Activated CD4-positive, alpha-beta T cell treated with anti-CD3 and anti-CD28 coated beads, Interleukin-2, amount 10 ng/mL, durations not matched to agents 24 days and 14 days (primary cell): ENCODE measurements at places on chromosomes 12 and 14. TPM values are rescaled to one million over a fixed set of nuclear protein-coding genes. Genes with fewer than 3 reads are reported as not detected.

DNA sequence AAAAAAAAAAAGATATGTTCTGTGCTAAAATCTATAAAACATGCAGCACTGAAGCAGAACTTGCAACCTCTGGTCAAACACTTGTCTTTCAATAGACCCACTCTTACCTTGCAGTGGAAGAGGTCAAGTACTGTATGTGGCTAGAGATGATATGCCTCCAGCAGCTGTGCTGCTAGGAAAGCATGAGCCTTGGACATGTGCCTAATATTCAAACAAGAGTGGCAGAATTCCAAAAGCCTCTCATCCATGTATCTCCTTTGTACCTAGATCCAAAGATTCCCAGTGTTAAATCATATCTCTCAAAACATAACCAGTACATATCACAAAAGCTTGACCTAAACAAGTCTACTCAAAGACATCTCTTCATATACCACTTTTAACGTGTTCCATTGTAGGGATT, 105.0 kb upstream of the CPNE8 start:
- DNase-seq, result no peak
- no peaks in the 10 kb centered on the region for H3K27me3 ChIP-seq
- no peaks in the 10 kb centered on the region for H3K4me1 ChIP-seq
- H3K36me3 ChIP-seq, result no peaks in the 10 kb centered on the region
- no peak overlapping the region for H3K27ac ChIP-seq

GRCh38 chr12:124157406-124157805, 137.5 kb upstream of the RFLNA start:
- H3K27ac ChIP-seq, result no peak overlapping the region
- H3K4me1 ChIP-seq, result no peaks in the 10 kb centered on the region
- no peak for DNase-seq
- H3K36me3 ChIP-seq, result no peaks in the 10 kb centered on the region

DNA sequence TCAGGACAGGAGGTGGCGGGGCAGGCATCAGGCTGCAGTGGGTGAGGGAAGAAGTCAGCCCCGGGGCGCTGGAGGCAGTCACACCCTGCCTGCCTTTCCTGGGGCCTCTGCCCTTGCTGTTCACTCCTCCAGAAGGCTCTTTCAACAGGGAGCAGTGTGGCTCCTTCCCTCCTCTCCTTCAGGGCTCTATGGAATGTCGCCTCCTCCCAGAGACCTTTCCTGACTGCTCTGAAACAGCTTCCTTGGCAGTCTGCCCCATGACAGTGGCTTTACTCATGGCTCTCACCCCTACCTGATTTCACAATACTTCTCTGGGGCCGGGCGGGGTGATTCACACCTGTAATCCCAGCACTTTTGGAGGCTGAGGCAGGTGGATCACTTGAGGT, 7.1 kb downstream of the RHOF start:
- no peaks in the 10 kb centered on the region for H3K27me3 ChIP-seq
- DNase-seq, result no peak
- peaks cover 81% of the 10 kb centered on the region for H3K4me1 ChIP-seq
- H3K36me3 ChIP-seq, result peaks cover 62% of the 10 kb centered on the region
- peak overlapping the region; percentile 98 for H3K27ac ChIP-seq
- peak overlapping the region; percentile 94 for H3K4me3 ChIP-seq

- no peaks in the 10 kb centered on the region for H3K27me3 ChIP-seq
- H3K36me3 ChIP-seq, result no peaks in the 10 kb centered on the region
- DNase-seq, result no peak
- H3K4me3 ChIP-seq, result no peak overlapping the region
- H3K4me1 ChIP-seq, result no peaks in the 10 kb centered on the region
Observed at GRCh38 chr12:81896771-81897170, 137.6 kb upstream of the PPFIA2 start.

DNA sequence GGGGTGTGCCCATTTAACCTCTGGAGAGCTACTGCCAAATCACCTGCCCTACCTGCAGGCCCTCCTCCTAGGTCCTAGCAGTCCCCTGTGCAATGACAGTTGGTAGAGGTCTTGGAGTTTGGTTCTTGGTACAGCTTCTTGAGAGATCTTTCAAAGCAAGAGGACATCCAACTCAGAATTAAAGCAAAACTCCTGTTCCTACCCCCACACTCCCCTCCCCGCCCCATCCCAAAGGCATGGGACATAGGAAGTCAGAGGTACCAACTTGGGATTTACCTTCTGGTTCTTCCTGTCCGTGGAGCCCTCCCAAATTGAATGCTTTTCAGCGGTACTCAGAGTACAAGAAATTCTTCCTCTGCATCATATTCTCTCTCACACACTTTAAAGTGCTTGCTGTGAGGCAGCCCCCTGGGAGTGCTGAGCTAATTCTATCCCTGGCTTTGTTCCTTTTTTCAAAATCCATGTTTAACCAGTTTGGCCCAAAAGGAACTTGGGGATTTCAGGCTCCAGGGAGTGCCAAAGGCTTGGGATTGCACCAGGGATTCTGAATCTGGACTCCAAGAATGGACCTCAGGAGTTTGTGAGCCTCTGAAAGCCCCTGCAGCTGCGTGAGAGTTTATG, 40.8 kb downstream of the GALNT16 start:
- DNase-seq, result no peak
- H3K27me3 ChIP-seq, result peaks cover 31% of the 10 kb centered on the region
- no peaks in the 10 kb centered on the region for H3K36me3 ChIP-seq
- no peaks in the 10 kb centered on the region for H3K4me1 ChIP-seq
- no peak overlapping the region for H3K27ac ChIP-seq

GRCh38 chr12:70645494-70646317, 8.5 kb upstream of the PTPRB start:
- H3K27ac ChIP-seq, result no peak overlapping the region
- peaks cover 3% of the 10 kb centered on the region for H3K4me1 ChIP-seq
- peak overlapping the region; percentile 39 for H3K4me3 ChIP-seq
- peaks cover 12% of the 10 kb centered on the region for H3K27me3 ChIP-seq
- peak; percentile 60 for DNase-seq

DNA sequence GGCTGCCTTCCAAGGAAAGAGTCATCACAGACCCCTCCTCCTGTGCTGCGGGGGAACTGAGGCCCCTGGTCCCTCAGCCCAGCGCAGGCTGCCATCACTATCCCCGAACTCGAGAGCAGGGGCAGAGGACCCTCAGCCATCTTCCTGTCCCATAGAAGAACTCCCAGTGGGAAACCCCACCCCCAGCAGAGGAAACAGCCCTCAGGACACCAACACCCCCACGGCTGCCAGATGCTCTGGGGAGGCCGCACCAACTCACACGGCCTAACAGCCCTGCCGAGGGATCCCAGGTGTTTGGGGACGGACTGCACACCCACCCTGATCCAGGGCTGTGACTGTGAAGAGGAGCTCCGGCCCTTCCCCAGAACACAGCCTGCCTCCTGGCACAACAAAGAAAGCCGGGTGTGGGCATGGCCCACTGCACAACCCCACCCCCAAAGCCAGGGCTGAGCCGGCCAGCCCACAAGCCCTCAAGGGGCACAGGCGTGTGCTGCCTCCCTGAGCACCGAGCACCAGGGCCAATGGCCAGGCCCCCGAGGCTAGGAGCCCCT, 16.3 kb upstream of the C14orf180 start:
- H3K36me3 ChIP-seq, result no peaks in the 10 kb centered on the region
- H3K4me1 ChIP-seq, result no peaks in the 10 kb centered on the region
- no peak overlapping the region for H3K4me3 ChIP-seq
- DNase-seq, result no peak
- peaks cover 2% of the 10 kb centered on the region for H3K27me3 ChIP-seq
- H3K27ac ChIP-seq, result no peak overlapping the region

- no peaks in the 10 kb centered on the region for H3K36me3 ChIP-seq
- H3K4me3 ChIP-seq, result no peak overlapping the region
Observed at GRCh38 chr14:100867631-100868315, 35.7 kb downstream of the RTL1 start.

GRCh38 chr12:34218193-34219045, 196.1 kb downstream of the ALG10 start:
- peak overlapping the region; percentile 80 for H3K27ac ChIP-seq
- DNase-seq, result peak; percentile 91
- peak overlapping the region; percentile 89 for H3K4me3 ChIP-seq

- H3K27me3 ChIP-seq, result peaks cover 2% of the 10 kb centered on the region
- no peak overlapping the region for H3K27ac ChIP-seq
- H3K4me3 ChIP-seq, result no peak overlapping the region
- H3K4me1 ChIP-seq, result peaks cover 6% of the 10 kb centered on the region
- no peak for DNase-seq
Observed at GRCh38 chr12:101884174-101884573, 6.8 kb downstream of the DRAM1 start.

DNA sequence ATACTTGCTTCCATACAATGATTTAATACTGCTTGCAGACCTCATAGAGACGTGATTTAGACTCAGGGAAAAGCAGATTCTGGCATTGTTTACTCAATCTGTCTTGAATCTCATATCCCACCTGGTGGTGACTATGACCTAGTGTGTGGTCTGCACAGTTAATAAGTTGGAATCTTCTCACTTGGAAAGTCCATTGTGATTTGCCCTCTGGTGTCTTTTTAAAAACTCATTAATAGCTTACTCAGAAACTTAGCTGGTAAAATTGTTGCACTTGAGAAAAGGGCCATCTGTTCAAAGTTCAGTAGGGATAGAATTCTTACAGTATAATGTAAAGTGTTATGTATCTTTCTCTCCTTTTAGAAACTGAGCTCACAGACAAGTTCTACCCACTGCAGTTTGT, 106.0 kb downstream of the PELI2 start:
- no peak overlapping the region for H3K4me3 ChIP-seq
- no peak overlapping the region for H3K27ac ChIP-seq
- H3K36me3 ChIP-seq, result no peaks in the 10 kb centered on the region
- H3K27me3 ChIP-seq, result no peaks in the 10 kb centered on the region

- no peak overlapping the region for H3K27ac ChIP-seq
- no peak for DNase-seq
- no peaks in the 10 kb centered on the region for H3K27me3 ChIP-seq
- peaks cover 12% of the 10 kb centered on the region for H3K4me1 ChIP-seq
Observed at GRCh38 chr12:69570000-69570516, 15.2 kb upstream of the CCT2 start.

Gene PLCZ1
- not detected in 2 replicates for total RNA-seq

Gene POTEG
- total RNA-seq, result not detected in 2 replicates

Gene MRPL42
- 92.4 and 96.0 TPM in 2 replicates for total RNA-seq

Gene FOXG1
- not detected in 2 replicates for total RNA-seq

Gene NR1H4
- total RNA-seq, result not detected in 2 replicates
